ENCODE measurements at places on chromosomes 6 and 20. TPM values are rescaled to one million over a fixed set of nuclear protein-coding genes. Genes with fewer than 3 reads are reported as not detected.

Gene BCAS4
- 3.9 TPM for total RNA-seq

Gene CBFA2T2
- 18.2 TPM for total RNA-seq

- DNase-seq = no peak
These were observed 512.0 kb downstream of the CDKAL1 start for GRCh38 chr6:21046276-21046675.

GRCh38 chr6:85684133-85684808, 41.6 kb upstream of the SYNCRIP start:
- no peak for DNase-seq

Gene ESR1
- total RNA-seq = 3.7 TPM

Gene MEP1A
- total RNA-seq = 0.41 TPM

DNA sequence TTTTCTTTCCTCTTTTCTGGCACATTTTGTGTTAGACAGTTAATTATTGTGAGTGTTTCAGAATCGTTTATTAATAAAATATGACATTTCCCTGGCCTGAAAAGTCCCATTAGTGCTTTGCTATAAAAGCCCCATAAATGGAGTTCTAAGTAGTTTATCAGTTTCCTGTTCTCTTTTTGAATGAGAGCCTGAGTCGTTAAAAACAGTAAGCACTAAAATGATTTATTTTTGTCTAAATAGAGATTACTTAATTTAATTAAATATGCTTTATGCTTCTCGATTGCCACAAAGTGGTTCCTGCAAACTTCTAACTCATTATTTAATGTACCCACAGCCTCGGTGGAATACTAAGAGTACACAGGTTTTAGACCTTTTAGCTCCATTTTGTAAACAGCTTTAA, 577.9 kb downstream of the C6orf118 start:
- no peak for DNase-seq

- DNase-seq = no peak
These were observed 68.0 kb upstream of the KCNQ5 start for GRCh38 chr6:72553531-72554511.

Gene TNFRSF6B
- 5.3 TPM for total RNA-seq

- DNase-seq = no peak
These were observed 529.7 kb upstream of the CITED2 start for GRCh38 chr6:139904158-139904533.

DNA sequence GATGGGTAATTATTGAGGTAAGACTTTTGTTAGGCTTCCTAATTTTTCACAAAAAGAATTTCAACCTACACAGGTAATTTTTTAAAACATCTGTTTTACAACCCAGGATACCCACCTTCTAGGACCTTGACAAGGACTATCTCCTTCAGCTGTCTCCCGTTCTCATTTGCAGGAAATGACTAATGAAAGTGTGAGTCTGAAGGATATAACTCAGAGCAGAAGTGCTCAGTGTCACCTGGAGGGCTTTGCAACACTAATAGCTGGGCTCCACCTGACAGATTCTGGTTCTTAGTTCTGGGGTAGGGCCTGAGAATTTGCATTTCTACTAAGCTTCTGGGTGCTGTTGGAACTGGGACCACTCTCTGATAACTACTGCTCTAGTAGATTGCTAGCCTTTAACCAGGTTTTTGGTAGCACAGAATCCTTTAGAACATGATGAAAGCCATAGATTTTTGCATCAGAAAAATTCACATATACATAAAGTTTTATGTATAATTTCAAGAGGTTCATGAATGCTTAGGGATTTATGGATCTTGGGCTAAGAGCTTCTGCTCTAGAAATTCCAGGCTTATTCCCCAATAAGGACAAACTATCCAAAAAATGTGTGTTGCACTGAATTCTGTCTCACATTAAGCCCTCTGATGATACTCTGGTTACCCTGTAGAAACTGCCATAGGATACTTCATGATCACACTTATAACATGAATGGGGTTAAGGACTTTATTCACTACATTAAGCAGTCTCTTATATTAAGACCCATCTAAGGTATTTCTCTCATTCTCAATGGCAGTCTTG, 30.3 kb downstream of the AK9 start:
- no peak for DNase-seq

Measured in lower lobe of right lung (tissue), 2 donors.